ENCODE measurements at places on chromosomes 4 and X.

GRCh38 chr4:110395421-110395820 is 80.5 kb upstream of the ENPEP start:
- DNase-seq = no peak

GRCh38 chr4:189081826-189082225 is 858.8 kb upstream of the FRG1 start:
- DNase-seq = peak; percentile 54

DNA sequence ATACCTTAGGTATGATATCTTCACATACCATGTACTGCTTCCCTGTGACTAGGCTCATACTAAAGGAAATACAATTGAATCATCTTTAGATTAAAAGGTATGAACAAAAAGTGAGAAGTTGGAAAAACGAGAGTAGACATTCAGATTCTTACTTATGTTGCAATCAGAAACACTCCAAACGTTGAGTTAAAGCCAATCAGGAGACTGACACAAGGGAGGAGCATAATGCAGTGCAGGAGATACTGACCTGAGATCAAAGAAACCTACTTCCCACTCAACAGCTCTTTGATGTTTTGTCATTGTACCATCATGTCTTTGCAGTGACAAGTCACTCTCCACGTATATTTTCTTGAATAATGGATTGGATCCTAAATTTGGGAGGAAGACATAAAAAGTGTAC is 8.9 kb upstream of the PCDH18 start:
- no peak for DNase-seq

DNA sequence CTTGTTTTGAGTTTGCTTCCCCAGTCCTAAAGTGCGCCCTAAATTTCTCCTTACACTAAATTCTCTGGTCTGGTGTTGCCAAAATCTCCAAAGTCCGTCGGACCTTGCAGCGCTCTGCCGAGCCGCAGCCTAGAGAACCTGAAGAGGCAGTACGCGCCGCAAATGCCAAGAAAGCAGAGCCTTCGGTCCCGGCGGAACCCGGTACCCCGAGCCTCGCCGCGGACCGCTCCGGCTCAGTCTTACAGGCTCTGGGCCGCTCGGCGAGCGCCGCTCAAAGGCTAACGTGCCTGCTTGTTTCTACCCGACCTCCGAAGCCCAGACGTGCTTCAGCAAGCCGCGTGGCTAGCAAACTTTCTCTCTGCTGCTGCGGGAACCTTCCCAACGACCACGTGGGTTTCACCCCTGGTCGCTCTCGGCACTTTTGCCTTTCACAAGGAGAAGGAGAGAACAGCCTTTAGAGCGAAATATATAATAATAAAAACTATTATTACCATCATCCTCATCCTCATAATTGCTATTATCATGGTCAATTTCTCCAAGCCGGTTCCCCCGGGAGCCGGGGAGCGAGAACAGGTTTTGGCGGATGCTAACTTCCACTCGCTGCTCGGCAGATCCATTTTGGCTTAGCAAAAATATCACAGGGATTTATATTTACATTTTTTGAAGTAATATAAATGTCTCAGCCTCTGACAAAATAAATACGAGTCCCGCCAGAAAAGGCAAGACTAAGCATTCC is 2.2 kb upstream of the HTR2C start:
- DNase-seq = no peak

- peak; percentile 3 for DNase-seq
Measured at GRCh38 chr4:13322681-13323101, 161.4 kb downstream of the RAB28 start.

- DNase-seq = no peak
Measured at GRCh38 chrX:150775569-150776350, 82.6 kb downstream of the MTMR1 start.

DNA sequence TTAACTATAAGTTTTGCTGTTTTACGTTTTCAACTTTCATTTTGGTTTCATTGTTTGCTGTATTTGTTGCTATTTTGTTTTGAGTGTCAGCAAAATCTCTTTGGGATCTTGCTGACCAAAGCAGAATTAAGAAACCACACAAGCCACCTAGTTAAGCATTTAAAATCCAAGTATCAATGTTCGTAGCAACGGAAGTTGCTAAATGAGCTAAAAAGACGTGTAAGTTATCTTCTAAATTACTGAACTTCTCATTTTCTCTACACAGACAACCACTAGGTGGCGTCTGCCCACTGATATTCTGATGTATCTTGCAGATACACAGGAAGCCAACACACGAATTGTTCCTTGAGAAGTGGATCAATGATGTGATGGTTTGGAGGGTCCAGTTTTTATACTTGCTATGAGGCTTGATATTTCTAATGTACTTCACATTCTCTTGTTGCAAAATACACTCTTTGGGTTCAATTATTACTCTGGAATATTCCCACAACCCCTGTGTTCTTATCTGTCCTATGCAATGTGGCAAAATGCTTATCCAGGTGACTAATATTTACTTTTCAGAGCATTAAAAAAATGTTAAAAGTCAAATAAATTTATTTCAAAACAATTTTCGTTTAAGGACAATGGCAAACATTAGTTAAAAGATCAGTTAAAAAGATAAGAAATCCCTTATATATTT is 250.5 kb downstream of the TECRL start:
- DNase-seq = peak; percentile 33

- DNase-seq = no peak
Measured at GRCh38 chr4:51870441-51871188, 27.7 kb downstream of the DCUN1D4 start.

DNA sequence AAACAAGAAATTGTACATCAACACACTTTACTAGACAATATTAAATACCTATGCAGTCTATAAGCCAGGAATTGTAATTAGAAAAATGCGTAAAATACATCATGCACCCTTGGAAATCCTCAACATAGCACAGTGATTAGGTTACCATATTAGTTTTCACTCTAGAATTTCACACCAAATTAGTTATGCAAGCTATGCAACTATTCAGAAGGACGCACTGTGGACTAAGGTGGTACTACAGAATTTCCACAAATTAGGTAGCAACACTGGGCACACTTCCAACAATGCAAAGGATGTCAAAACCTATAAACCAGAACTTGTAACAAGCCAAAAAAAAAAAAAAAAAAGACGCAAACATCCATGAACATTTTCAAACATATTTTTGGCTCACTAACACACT is 71.1 kb upstream of the ZCCHC13 start:
- DNase-seq = no peak

- no peak for DNase-seq
Measured at GRCh38 chr4:1830642-1831228, 25.2 kb downstream of the LETM1 start.

DNA sequence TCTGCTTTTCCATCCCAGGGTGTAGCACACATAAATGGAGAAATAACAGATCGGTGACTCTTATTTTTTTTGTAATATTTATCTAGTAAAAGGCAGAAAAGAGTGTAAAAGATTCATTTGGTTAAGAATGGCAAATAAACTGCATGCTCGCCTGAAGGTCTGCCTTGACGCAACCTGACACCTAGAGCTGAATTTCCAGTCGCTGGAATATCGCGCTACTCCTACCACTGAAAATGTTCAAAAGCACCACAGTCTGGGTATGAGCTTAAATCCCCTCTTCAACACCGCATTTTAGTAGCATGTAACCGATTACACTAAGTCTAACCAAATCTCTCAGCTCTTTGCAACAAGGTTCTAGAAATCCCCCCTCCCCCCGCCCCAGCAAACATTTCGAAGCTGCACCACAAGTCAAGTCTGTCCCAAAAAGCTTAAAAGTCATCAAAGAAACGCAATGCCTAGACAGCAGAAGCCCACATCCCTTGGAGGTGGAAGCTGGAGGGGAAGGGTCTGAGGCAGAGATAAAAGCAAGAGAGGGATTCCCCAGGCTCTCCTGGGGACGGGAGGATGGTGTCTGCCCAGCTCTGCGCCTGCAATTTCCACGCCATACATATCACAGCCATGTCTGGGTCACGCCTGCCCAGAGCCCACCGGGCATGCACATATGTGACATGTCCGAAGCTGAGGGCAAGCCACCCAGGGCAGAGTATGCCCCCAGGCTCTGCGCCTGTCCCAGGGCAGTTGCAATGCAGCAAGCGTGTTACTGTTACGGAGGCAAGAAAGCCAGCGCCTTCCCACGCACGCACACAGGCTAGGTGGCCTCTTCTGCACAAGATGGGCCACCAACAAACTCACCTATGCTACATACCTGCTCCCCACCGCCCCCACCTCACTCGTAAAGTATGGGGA is 1.4 kb downstream of the FGF13 start:
- no peak for DNase-seq

GRCh38 chr4:142840516-142841123 is 5.5 kb downstream of the INPP4B start:
- peak; percentile 21 for DNase-seq

DNA sequence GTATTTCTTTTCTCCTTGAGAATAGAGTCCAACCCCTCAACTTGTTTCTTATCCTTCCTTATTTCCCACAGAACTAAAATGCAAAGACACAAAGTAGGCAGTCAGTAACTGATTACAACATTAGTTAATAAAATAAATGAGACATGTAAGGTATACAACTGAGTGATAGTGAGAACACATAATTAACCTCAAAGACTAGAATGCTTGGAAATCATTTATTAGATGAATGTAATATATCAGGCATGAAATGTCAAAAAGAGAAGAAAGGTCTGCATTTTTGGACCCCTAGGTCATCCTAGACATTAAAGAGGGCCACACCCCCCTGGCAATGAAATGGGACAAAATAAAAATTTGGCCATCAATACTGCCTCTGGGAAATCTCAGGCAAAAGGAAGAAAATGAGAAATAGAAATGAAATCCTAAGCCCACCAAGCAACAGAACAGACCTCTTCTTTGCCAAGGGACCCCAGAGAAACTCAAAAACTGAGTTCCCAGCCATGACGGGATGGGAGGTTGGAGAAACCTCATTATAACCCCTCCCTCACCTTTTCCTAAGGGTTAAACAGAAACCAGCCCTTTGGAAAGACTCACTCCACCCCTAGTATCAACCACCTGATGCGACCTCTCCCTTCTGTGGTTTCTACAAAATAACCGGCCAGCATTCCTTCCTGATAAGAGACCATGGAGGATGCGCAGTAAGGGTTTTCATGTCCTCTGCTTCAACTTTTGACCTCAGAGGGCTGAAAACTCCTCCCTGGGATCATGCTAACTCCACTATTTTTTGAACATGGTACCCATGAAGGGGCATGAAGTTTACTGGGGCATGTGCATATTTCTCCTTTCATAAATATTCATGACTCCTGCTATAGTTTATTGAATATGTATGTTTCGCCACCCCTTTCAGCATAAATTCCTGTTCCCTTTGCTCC is 90.0 kb upstream of the EXOC1L start:
- DNase-seq = peak; percentile 15
